Renal pelvis (tissue), 12 donors: ENCODE measurements at places on chromosomes 12 and 14.

- no peak for DNase-seq
Observed at GRCh38 chr14:31858868-31859267, 218.2 kb upstream of the ARHGAP5 start.

DNA sequence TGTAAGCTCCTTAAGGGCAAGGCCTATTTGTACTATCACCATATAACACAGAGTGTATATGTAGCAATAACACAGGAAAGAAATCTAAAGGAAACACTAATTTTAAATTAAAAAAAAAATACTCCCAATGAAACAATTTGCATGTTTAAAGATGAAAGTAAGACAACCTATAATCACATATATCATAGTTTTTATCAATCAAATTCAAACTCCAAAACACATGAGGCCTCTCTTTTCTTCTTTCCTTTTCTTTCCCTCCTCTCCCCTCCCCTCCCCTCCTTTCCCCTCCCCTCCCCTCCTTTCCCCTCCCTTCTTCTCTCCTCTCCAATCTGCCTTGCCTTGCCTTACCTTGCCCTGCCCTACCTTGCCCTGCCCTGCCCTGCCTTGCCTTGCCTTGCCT lies 405.8 kb upstream of the RPL10L start:
- DNase-seq: no peak

DNA sequence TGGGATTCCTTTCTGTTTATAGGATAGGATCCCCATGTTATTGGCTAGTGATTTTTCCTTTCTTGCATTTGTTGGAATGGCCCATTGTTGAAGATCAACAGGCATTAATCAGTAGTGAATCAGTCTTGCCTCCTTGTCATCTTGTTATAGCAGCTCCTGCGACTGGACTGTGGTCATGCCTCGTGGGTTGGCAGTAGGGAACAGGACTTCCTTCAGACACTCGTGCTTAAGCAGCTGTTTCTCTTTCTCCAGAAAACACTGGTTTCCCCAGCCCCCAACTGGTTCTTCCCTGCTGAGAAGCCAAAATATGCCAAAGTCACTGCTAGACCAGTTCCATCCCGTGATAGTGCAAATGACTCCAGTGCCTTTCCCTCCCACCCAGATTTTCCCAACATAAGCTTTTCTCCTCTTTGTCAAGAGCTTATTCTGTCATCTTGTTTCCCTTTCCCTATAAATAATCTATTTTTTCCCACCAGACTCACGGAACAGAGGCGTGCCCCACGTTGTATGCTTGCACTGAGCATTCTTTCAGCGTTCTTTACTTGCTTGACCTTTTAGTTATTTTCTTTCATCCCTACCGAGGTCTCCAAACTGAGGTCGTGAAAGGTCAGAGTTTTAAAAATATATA lies 83.5 kb downstream of the SAMD4A start:
- DNase-seq: no peak

- DNase-seq: no peak
Observed at GRCh38 chr12:94205822-94206221, 57.4 kb downstream of the PLXNC1 start.

- DNase-seq: no peak
Observed at GRCh38 chr14:105060751-105061427, 4.3 kb downstream of the GPR132 start.

- peak; percentile 22 for DNase-seq
Observed at GRCh38 chr12:26275313-26276131, 80.1 kb downstream of the SSPN start.

- DNase-seq: no peak
Observed at GRCh38 chr12:130447655-130447965, 109.9 kb downstream of the PIWIL1 start.

DNA sequence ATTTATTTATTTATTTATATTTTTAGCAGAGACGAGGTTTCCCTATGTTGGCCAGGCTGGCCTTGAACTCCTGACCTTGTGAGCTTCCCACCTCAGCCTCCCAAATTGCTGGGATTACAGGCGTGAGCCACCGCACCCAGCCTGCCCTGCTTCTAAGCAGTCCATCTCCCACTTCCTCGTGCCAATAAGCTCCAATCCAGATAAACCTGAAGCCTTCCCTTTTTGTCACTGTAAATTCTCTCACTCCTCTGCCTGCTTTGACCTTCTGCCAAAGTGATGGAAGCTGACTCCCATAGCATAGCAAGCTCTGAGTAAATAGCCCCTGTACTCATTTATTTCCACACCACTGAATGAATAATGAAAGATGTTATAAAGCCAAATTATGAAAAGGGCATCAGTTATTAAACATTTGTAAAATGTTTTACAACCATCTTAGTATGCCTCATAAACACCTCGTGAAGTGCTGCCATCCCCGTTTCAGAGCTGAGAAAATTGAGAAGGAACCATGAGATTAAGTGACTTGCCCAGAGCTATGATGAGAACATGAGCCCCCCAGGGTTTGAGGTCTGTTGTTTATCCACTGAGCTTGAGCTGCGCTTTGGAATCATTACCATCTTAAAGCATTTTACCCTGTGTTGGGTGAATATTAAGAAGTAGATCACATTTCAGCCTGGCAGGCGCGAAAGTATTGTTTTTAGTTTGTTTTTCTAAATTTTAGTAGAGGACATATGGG lies 30.4 kb downstream of the MANSC1 start:
- peak; percentile 54 for DNase-seq

- DNase-seq: no peak
Observed at GRCh38 chr12:132484891-132485441, 5.0 kb upstream of the FBRSL1 start.

DNA sequence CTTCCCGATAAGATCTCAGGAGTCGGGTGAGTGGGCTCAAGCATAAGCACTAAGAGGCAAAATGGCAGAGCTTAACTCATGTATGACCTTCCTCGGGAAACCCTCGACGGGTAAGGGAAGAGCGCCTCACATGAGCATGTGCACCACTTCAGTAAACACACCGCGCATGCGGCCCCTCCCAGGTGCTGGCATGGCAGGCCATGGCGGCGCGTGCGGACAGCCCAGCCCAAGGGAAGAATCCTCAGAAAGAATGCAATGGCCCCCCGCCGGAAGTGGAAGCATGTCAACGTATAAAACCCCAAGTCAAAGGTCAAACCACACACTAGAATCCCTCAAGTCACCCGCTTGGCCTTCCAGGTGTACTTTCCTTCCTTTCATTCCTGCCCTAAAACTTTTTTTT lies 6.6 kb upstream of the TNFAIP2 start:
- DNase-seq: no peak

DNA sequence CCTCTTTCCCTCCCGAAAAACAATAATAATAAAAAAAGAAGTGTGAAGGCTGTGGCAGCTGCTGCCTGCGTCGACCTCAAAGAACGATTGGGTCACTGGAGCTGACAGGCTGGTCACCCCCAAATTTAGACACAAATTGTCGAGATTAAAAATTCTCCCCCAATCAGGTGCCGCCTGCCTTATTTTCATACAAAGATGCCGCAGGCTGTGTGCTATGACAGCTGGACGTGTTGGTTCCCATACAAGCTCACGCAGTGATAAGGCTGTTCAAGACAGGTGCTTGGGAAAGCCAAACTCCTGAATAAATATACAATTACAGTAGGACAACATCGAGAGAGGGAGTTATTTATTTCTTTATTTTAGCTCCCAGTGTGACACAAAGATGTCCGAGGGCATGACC lies 1041.8 kb downstream of the VRK1 start:
- no peak for DNase-seq

DNA sequence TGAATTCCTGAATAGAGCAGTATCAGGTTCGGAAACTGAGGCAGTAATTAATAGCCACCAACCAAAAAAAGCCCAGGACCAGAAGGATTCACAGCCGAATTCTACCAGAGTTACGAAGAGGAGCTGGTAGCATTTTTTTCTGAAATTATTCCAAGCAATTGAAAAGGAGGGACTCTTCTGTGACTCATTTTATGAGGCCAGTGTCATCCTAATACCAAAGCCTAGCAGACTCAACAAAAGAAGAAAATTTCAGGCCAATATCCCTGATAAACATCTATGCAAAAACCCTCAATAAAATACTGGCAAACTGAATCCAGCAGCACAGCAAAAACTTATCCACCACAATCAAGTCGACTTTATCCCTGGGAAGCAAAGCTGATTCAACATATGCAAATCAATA lies 202.3 kb upstream of the SLC16A7 start:
- no peak for DNase-seq

- DNase-seq: no peak
Observed at GRCh38 chr14:100855256-100855930, 29.5 kb downstream of the MEG3 start.

DNA sequence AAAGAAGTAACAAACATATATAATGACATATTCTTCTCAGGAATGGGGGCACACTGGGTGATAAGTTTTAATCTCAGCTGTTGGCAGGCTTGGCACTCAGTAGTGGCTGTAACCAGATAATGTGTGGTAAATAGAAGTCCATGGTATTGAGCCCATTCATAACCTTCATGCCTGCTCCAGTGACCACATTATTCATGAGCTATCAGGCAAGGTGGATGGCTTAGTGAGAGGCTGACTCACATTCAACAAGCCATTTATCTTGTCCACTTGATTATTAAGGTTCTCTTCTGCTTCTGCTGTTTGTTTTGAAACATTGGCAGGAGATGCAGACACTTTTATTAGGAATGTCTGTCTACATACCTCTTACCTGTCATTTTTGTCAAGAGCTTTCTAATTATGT lies 950.4 kb upstream of the LRFN5 start:
- no peak for DNase-seq

DNA sequence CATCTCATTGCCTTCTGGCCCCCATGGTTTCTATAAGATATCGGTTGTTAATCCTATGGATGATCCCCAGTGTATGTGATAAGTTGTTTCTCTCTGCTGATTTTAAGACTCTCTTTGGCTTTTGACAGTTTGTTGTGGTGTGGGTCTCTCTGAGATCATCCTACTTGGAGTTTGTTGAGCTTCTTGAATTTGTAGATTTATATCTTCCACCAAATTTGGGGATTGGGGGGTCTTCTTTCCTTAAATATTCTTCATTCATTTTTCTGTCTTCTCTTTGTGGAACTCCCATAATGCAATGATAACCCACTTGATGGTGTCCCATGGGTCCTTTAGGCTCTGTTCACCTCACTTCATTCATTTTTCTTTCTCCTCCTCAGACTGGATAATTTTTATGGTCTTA lies 20.0 kb upstream of the BBS10 start:
- no peak for DNase-seq

GRCh38 chr12:42673535-42673934 lies 84.0 kb upstream of the PRICKLE1 start:
- DNase-seq: no peak

DNA sequence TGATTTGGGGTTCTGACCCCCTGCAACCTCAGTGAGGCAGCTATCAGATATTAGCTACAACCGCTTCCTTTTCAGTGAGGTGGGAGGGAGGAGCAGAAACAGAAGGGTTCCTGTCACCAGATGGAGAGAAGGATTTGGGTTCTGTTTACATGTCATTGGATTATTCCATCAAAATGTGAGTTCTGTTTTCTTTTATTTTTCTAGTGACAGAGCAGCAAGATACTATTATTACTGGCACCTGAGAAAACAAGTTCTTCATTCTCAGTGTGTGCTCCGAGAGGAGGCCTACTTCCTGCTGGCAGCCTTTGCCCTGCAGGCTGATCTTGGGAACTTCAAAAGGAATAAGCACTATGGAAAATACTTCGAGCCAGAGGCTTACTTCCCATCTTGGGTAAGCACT lies 52.8 kb downstream of the FRMD6 start:
- DNase-seq: no peak

DNA sequence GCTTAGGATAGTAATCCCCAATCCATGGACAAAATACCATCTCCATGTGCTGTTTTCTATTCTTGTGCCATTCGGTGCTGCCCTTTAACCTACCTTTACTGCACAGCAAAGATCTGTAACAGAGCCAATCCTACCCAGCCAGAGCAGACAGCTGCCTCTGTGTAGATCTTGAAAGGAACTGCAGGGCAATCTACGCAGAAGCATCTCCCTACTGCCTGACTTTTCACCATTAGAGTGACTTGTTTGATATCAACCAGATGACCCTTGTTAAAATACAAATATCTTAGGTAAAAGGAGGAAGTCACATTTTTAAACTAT lies 33.9 kb upstream of the PPM1A start:
- DNase-seq: no peak

DNA sequence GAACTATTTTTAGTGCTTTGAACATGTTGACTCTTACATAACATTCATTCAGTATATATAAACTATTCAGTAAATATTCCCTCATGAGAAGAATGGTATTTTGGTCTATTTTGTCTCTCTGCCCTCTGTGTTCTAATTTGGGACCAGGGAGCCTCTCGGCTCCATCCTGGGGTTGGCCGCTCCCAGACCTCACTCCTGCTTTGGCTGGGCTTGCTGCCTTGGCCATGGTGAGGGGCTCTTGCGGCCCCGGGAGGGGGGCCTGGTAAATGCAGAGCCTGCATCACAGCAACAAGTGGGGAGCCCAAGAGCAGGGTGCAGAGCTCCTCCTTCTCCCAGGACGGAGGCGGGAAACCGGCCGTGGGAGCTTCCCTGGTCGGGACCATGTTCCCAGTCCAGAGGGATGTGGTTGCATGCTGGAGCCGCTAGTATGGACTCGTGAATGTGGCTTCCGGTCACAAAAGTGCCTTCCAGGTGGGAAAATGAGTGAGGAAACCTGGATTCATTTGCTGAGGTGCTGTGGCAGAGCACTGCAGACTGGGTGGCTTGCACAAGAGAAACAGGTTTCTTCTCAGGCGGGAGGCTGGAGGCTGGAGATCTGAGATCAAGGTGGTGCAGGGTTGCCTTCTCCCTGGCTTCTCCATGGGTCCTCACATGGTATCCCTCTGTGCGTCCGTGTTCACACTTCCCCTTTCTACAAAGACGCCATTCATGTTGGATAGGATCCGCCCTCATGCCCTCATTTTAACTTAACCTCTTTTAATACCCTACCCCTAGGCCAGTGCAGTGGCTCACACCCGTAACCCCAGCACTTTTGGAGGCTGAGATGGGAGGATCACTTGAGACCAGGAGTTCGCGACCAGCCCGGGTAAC lies 250.2 kb downstream of the CACNA1C start:
- no peak for DNase-seq

- no peak for DNase-seq
Observed at GRCh38 chr14:65791191-65791981, 378.9 kb downstream of the FUT8 start.

- DNase-seq: no peak
Observed at GRCh38 chr14:55654243-55654642, 74.2 kb downstream of the KTN1 start.

DNA sequence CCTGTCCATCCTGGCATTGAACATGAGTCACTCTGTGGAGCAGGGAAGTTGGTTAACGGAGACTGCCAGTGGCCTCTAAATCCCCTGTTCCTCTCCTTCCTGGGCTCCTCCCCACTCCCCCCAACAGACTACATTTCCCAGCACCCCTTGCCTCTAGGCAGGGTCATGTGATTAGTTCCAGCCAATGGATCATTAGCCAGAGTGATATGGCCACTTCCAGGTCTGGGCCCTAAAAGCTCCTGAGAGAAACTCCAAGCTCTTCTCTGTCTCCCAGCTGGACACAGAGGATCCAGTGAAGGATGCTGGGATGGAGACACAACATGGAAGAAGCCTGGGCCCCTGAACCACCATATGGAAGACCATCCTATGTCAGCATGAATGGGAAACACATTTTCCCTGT lies 54.4 kb upstream of the RFLNA start:
- no peak for DNase-seq
